HuH-7.5 (cell line): ENCODE measurements at places on chromosomes 7 and 10.

- DNase-seq: no peak
These were observed 11.4 kb upstream of the BET1 start for GRCh38 chr7:94015538-94015937.

DNA sequence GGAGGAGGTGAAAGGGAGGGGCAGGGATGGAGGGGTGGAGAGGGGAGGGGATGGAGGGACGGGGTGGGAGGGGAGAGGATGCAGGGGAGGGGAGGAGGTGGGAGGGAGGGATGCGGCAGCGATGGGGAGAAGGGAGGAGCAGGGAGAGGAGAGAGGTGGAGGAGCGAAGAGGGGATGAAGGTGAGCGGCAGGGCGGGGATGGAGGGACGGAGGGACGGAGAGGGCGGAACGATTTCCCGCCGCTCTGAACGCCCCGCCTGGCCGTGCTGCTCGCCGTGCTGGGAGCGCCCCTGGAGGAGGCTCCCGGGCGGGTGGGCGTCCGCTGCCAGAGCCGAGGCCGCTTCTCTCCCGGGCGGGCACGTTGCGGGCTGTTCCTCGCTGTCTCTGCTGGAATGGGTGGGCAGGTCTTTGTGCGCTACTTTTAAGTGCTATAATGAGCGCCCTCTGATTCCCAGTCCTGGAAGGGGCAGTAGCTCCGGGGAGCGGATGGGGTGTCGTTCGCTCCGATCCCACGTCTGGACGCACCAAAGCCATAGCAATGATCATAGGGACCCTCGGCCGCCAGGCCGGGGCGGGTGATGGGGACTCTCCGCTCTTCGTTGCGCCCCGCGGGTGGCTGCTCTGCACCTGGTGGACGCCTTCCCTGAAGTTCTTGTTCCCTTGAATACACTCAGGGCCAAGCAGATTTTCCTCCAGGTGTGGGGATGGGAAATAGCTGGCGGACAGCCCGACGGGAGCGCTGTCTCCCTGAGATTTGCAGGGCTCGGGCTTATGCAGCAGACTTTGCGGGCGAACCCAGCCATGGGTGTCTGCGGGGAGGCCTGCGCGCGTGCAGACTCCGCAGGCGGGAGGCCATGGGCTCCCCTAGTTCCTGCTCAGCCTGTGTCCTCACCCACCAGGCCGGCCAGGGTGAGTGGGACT is 81.1 kb upstream of the CPXM2 start:
- no peak for DNase-seq

DNA sequence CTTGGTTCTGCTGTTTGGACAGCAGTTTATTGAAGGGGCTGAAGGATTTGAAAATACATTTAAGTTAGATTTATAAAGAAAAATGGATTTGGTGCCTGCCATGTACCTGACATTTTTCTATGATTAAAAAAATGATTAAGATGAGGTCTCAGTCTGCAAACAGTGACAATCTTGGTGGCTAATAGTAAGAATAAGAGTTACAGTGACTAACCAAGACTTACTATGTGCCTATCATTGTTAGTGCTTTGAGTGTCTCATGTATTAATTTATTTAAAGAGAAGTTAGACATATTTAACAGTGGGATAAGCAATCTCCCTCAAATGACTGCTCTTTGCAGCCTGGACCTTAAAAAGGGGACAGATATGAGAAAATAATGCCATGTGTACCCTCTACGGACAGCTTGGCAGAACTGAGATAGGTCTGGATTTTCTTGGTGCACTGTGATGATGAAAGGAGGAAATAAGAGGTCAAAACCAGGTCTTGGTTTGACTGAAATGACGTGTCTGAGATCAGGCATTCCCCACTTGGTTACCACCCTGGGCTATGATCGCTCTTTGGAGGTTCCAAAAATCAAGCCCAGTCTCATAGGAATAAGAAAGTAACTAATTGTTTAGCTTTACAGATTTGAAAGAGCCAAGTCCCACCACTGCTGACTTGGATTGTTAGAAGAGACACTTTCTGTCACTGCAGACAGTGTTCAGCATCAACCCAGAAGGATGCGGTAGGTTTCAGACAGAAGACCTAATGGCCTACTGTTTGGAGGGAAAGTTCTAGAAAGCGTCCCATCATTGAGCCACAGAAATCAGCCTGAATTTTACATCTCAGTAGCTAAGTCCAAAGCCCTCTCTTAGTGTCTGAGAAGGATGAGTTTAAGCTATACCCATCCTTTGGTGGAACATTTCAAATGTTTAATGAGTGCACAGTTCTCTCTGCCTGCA is 2.1 kb downstream of the CASP7 start:
- no peak for DNase-seq

DNA sequence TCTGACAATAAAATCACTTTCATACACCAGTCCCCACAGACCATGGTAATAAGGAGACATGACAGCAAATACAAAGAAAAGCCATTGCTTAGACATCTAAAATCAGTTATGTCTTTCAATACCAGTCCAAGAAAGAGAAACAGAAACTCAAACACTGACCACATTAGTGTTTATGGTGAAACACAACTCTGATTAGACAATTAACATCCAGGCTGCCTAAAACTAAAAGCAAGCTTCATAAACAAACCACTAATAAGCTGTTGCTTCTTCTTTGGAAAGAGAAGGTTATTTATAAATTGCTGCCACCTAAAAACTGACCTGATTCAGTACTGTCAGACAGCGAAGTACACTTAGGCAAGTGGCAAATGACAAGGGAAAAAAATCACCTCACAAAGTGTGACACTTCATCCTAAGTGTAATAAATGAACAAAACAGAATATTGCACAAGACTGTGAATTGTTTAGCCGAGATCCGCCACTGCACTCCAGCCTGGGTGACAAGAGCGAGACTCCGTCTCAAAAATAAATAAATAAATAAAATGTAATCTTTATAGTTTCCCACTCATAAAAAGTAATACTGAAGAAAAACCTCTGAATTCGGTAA is 277.4 kb downstream of the PARD3 start:
- DNase-seq: no peak

- DNase-seq: no peak
These were observed 391.7 kb downstream of the KCNMA1 start for GRCh38 chr10:77245953-77246352.

DNA sequence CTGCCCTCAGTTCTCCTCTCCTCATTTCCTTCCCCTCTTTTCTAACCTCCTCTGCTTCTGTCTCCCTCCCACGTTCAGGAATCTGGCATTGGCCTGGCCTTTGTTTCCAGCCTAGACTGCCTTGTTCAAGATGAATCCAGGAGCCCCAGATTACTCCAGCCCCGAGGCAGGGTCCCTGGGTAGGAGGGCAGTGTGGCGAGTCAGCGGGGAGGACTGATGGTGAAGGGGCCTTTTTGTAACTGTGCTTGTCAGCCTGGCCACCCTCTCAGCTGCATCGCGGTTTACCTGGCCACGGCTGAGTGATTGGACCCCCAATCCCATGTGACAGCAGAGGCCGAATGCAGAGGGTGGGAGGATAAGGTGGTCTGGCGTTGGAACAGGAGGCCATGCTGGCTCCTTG is 96.1 kb upstream of the SHH start:
- DNase-seq: no peak

DNA sequence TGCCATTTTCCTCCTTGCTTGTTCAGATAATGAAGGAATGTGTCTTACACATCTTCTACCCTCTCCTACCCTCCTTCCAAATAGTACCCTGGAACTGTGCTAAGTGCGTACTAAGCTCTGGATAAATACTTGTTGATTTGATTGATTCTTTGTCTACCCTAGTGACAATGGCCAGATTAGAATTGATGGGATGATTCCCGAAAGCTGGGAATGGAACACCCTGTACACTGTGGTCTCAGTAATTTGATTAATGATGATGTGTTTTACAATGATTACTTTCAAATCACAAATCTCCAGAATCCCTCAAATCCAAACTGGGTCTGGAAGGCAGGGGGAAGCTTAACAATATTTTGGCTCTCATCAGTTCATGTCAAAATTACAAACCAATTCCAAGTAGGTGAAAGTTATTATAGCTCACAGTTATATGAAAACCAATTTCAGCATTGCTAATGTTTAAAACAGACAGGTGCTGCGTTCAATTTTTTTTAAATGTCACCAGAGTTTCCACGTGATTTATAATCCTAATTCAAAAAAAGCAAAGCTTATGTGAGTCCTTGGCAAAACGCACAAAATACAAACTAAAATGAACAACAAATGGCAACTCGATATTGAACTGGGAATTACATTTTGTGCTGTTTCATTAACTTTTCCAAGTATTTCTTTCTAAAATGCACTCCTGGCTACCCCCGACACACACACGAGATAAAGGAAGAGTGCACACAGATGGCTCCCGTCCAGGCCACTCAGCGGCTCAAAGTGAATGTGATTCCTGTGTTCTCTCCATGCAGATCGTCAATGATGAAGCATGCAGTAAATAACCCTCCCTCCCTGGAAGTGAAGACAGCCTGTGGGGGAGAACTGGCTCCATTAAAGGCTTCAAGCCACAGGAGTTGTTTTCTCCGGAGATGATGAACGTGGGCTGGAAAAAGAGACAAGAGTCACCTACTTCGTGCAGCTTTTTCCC is 21.7 kb upstream of the ADRB1 start:
- DNase-seq: no peak
